ENCODE measurements at places on chromosomes 7 and 10.

- no peak for DNase-seq
Observed at GRCh38 chr10:18145652-18146051, 5.4 kb downstream of the CACNB2 start.

GRCh38 chr7:43700059-43700501, 29.2 kb downstream of the COA1 start:
- no peak for DNase-seq

DNA sequence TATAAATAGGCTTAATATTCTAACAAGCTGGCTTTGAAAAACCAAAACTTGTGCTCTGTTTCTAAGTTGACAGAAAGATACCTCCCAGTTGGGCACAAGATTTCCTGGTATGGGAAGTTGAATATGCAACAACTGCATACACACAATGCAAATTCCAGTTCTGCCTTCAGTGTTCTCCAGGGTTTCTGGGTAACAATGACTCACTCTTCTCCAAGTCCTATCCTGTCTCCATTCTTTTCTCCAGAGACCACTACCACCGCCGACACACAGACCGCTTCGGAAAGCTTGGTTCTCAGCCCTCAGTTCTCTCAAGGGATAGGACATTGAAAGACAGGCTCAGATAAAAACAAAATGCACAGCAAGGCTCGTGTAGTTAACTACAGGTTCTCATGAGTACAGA, 12.2 kb downstream of the PDE1C start:
- DNase-seq: no peak

DNA sequence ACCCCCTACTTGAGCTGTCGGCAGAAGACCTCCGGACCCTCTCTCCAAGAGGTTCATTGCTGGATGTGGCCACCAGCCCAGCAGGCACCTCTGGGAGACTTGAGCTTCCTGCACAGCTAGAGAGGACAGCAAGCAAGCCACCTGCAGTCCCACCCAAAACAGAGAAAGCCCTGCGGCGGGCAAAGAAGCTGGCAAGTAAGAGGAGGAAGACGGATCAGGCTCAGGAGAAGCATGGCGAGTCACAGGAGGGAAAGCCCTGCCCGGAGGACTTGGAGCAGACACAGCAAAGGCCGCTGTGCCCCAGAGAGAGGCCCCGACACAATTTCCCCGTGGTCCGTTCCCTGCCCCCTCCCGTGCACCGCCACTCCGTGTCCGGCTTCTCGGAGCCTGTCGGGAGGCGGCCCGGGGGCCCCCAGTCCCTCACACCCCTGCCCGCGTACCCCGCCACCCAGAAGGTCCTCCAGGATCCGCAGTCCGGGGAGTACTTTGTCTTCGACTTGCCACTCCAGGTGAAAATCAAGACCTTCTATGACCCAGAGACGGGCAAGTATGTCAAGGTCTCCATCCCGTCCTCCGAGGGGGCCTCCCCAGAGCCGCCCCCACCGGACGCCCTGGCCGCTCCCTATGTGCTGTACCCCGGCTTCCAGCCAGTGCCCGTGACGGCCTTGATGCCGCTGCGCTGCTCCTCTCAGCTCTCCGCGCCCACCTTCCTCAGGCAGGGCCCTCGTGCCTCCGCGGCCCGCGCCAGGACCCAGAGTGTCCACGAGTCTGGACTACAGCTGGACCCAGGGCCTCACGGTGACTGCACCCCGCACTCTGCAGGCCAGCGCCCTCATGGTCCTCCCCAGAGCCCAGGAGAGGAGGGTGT, 27.2 kb downstream of the C10orf71 start:
- no peak for DNase-seq

DNA sequence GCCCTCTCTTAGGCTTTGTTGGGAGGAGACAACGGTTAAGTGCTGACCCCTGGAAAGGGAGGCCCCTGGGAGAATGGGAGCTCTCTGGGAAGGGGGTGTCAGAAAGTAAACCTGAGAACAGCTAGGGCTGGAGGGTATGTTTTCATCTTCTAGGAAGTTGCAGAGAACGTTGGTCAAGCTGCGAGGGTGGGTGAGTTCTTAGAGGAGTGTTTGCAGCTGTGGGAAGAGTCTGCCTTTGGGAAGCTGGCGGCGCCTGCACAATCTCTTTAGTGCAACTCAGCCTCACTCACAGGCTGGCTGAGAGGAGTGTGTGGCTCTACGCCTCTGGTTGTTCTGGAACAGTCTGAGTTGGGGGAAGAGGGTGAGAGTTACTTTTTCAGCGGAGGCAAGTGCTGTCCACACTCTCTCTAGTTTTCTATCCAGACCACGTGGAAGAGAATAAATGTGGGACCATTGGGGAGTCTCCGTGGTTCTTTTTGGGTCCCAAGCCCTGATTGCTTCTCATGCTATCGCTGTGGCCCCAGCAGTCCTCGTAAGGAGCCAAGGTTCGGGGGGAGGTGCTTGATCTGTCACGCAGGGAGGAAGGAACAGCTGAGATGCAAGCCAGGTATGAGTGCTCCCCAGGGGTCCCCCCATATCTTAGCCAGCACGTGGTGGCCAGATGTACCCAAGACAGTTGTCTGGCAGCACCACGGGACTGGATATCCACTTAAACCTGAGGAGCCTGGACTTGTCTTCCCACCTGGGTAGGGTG, 237.2 kb downstream of the BUB3 start:
- DNase-seq: no peak

DNA sequence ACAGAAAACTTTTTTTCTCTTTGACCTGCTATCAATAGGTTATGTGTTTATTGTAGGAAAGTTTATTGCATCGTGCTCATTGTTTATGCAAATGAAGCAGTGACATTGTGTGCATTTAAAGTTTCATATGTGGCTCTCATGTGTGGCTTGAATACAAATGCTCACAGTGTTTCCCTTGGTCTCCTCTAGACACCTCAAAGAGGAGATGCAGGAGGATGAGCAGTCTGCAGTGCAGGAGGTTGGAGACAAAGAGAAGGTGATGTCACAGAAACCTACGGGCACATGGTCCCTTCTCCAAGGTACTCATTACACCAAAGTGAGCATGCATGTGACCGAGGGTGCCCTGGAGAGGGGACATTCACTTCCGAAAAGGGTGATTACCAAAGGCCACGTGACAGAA, 430.2 kb downstream of the INHBA start:
- no peak for DNase-seq

GRCh38 chr7:33716581-33717477, 188.5 kb upstream of the BMPER start:
- DNase-seq: no peak

DNA sequence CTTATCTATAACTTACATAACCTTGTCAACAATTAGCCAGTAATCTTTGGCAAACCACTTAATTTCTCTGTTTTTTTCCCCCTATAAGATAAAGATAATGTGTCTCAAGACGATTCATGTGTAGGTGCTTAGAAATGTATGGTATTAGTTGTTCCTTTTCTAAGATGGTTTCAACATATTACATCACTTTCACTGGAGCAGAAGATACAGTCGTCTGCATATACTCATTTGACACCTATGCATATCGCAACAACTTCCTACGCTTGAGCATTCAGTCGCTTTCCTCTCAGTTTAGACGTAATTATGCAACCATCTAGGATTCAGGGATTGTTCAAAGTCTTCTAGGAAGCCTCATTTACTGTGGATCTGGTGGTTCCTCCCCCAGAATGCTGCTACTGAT, 396.7 kb downstream of the PHTF2 start:
- DNase-seq: no peak

DNA sequence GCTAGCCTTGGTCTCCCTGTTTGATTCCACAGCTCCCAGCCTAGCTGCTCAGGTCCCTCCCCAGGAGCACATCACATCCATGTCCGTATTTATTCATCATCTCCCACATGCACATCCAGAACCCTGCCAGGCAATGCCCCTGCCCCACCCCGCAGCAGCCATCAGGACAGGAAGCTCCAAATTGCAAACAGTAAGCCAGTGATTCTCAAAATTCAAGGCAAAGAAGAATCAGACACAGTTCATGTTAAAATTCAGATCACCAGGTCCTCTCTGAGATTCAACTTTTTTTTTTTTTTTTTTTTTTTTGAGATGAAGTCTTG, 17.7 kb downstream of the LRRC20 start:
- no peak for DNase-seq

DNA sequence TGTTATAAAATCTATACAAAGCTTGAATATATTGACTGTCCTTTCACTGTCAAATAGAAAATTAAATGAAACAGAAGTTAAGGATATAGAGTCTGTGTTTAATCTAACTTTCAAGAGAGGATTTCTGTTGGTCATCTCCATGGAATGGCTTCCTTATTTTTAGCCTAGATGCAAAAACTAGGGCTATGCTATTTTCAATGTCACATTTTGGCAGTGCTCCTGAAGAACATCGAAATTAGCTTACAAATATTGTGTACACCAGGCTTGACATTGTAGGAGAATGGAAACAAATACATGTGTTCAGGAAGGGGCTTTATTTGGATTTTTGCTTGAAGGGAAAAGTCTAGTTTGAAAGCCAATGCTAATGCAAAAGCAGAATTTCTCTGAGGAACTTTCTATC, 295.4 kb downstream of the CDK14 start:
- no peak for DNase-seq

DNA sequence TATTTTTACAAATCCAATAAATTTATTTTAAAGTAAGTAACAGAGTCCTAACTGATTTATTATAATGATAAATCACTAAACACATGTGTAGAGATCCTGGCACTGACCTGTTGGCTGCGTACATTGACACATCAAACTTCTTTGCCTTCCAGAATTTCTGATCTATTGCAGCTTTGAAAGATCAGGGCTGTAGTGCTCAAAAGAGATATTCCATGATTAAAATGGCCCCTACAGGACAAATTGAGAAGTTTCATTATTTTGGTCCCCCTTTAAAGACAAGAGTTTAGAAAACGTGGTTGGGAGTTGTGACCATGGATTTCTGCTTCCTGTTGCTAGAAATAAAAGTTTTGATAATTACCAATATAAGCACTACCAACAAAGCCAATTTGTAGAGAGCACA, 87.7 kb upstream of the PDK4 start:
- no peak for DNase-seq

- no peak for DNase-seq
Observed at GRCh38 chr10:4074545-4075407, 289.8 kb upstream of the KLF6 start.

GRCh38 chr7:5231116-5231515, 41.1 kb downstream of the WIPI2 start:
- no peak for DNase-seq

DNA sequence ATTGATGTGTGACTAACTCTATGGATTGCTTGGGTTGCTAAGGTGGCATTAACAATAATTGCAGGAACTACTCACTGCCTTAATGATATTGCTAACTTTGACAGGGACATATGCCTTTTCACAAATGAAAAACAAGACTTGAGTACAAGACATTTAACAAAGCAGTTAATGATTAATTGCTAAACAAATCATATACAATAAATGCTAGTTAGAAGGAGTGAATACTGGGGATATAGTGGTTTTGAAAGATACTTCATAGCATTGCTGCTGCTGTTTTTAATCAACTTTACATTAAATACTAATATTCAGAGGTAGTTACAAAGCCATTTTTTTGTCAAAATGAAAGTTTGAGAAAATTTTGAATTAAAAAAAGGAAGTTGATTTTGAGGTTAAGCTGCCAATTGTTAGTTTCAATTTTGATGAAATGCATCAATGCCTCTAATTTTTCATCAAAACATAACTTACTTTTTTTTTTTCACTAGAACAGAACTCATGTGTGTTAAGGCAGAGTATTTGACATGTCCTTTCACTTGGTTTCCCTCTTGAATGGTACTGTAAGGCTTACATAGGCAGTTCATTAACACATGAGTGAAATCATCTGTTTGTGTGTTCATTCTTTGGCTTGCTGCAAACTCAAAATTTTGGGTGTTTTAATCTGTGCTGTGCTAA, 106.2 kb upstream of the SEMA3D start:
- DNase-seq: no peak

- DNase-seq: no peak
Observed at GRCh38 chr10:110263164-110263563, 41.6 kb downstream of the SMNDC1 start.

GRCh38 chr7:120114626-120115025, 158.3 kb upstream of the KCND2 start:
- DNase-seq: no peak

DNA sequence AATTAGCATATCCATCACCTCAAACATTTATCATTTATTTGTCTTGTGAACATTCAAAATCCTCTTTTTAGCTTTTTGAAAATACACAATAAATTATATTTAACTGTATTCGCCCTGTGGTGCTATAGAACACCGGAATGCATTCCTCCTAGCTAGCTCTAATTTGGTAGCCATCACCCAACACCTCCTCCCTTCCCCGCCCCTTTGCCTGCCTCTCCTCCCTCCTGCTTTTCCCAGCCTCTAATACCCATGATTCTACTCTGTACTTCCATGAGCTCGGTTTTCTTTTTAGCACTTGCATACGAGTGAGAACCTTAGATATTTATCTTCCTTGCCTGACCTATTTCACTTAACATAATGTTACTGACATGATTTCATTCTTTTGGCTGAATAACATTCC, 80.1 kb downstream of the ANKRD26 start:
- no peak for DNase-seq

DNA sequence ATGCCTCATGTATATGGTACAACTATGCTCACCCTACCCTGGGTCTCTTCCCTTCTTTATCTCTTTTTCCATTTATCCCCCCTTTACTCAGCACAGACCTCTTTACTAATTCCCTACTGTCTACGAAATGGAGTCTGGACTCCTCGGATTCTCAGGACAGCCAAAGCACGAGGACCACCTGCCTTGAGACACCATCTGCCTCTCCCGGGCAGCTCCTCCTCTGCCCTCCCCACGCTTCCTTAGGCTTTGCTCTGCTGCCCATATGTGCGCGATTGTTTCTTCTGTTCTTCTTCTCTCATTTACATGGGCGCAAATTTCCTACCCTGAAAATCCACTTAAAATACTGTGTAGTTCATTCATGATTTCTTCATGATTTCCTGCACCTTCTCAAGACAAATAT, 62.7 kb upstream of the STK17A start:
- no peak for DNase-seq

GRCh38 chr10:77501846-77502261, 135.8 kb downstream of the KCNMA1 start:
- no peak for DNase-seq

GRCh38 chr10:113438652-113439051, 114.2 kb upstream of the HABP2 start:
- no peak for DNase-seq

GRCh38 chr10:112803961-112804401, 146.1 kb upstream of the TCF7L2 start:
- DNase-seq: no peak

DNA sequence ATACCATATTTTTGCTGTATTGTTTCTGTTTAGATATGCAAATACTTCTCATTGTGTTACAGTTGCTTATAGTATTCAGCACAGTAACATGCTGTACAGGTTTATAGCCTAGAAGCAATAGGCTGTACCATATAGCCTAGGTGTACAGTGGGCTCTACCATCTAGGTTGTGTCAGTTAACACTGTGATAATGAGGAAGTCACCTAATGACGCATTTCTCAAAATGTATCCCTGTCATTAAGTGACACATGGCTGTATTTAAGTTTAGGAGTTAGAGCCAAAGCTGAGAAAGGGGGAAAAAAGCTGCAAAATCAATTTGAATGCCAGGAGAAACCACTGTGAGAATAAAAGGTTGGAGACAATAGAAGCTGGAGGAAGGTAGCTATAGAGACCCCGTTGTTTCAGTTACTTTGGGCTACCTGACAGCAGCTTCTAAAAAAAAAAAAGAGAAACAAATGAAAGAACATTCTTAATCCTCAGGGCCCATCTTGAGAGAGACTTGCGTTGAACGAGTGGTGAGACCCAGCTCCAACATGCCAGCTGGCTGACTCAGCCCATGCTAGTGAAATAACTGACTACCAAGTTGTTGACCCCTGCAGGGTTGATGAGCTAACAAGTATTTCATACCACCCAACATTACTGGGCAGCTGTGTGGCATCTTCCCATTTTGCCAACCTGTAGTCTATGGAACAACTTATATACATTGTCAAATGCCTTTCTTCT, 8.7 kb downstream of the STARD3NL start:
- no peak for DNase-seq

Data from activated T-helper 1 cell treated with anti-CD3 and anti-CD28 coated beads, Interleukin-2, amount 50 U/mL, for 16 hours (primary cell).